ENCODE measurements at places on chromosomes 11 and 22. TPM values are rescaled to one million over a fixed set of nuclear protein-coding genes. Genes with fewer than 3 reads are reported as not detected.

FAT3 gene
- 0.08 TPM for total RNA-seq

LMO1 gene
- 3.3 TPM for total RNA-seq

ARHGAP8 gene
- 1.9 TPM for total RNA-seq

SEC14L3 gene
- not detected for total RNA-seq

SMTNL1 gene
- total RNA-seq, result not detected

NRXN2 gene
- 0.08 TPM for total RNA-seq

UBQLNL gene
- not detected for total RNA-seq

ARHGAP42 gene
- total RNA-seq, result 7.5 TPM

PPARA gene
- 1.7 TPM for total RNA-seq

RCOR2 gene
- 0.90 TPM for total RNA-seq

NFAM1 gene
- not detected for total RNA-seq

GALNT18 gene
- total RNA-seq, result 18.4 TPM

IZUMO1R gene
- total RNA-seq, result not detected

DGAT2 gene
- 2.1 TPM for total RNA-seq

TNNT3 gene
- total RNA-seq, result not detected

HEPHL1 gene
- total RNA-seq, result not detected

MS4A3 gene
- total RNA-seq, result not detected

SYCE3 gene
- 0.58 TPM for total RNA-seq

C11orf97 gene
- total RNA-seq, result not detected

SVIP gene
- 15.4 TPM for total RNA-seq

TEX12 gene
- total RNA-seq, result not detected

CALCA gene
- total RNA-seq, result 0.09 TPM

BUD13 gene
- 10.5 TPM for total RNA-seq

HBB gene
- total RNA-seq, result not detected

INPP5J gene
- 0.77 TPM for total RNA-seq

TPH1 gene
- 0.14 TPM for total RNA-seq

OR8B8 gene
- total RNA-seq, result not detected

PLAAT4 gene
- total RNA-seq, result 1.5 TPM

GAB4 gene
- total RNA-seq, result not detected

BIK gene
- 0.89 TPM for total RNA-seq

ASPHD2 gene
- total RNA-seq, result 0.83 TPM

KCNK4 gene
- total RNA-seq, result not detected

OR8G5 gene
- not detected for total RNA-seq

CREBZF gene
- 27.5 TPM for total RNA-seq

CD248 gene
- not detected for total RNA-seq

RBMXL2 gene
- not detected for total RNA-seq

GPR83 gene
- 0.22 TPM for total RNA-seq

CAPN5 gene
- total RNA-seq, result 7.2 TPM

TBX10 gene
- not detected for total RNA-seq

ZP1 gene
- not detected for total RNA-seq

RASD2 gene
- 1.1 TPM for total RNA-seq

KCNJ1 gene
- not detected for total RNA-seq

MUC6 gene
- total RNA-seq, result not detected

GGT5 gene
- total RNA-seq, result 2.5 TPM

ART5 gene
- 0.31 TPM for total RNA-seq

MISFA gene
- total RNA-seq, result 1.8 TPM

TMEM184B gene
- 45.9 TPM for total RNA-seq

GDPD4 gene
- total RNA-seq, result not detected

MYOD1 gene
- not detected for total RNA-seq

PNPLA3 gene
- 0.73 TPM for total RNA-seq

MS4A4A gene
- total RNA-seq, result not detected

ENDOD1 gene
- total RNA-seq, result 9.9 TPM

Measured in A549 treated with RU486 at 1 μM for 4 hours (cell line).